GM23248 (cell line): ENCODE measurements at places on chromosomes 13 and 19. TPM values are rescaled to one million over a fixed set of nuclear protein-coding genes. Genes with fewer than 3 reads are reported as not detected.

Gene HIPK4
- 0.43 TPM in 1 of 2 replicates, not detected in the other for total RNA-seq

Gene METTL21C
- not detected in 2 replicates for total RNA-seq

Gene SBNO2
- total RNA-seq: 64.5 and 70.4 TPM in 2 replicates

Gene SLC1A6
- total RNA-seq: not detected in 2 replicates

Gene AXL
- total RNA-seq: 401 and 421 TPM in 2 replicates

Gene RFX1
- total RNA-seq: 1.9 and 2.5 TPM in 2 replicates

Gene POP4
- total RNA-seq: 62.5 and 65.8 TPM in 2 replicates

Gene PGLYRP1
- total RNA-seq: not detected in 2 replicates

Gene MEIS3
- total RNA-seq: 51.5 and 56.1 TPM in 2 replicates

Gene ESD
- total RNA-seq: 97.9 and 111 TPM in 2 replicates

Gene CACNA1A
- total RNA-seq: 8.5 and 8.6 TPM in 2 replicates

DNA sequence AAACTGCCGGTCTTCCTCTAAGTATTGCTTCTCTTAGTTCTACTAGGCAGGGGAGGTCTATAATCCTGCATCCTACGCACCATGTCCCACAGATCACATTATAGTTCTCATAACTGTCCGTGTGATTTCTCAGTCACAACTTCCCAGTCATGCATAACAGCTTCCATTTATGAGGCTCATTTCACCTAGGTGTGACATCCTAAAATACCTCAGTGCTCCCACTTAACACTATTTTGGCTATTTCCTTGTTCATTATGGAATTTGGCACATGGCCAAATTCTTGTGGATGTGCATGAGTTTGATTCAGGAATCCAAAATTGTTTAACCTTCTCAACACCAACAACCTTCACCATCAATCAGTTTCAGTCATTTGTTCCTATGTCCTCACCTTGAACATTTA is 989.9 kb downstream of the OLFM4 start:
- no peak for DNase-seq

- peak; percentile 56 for DNase-seq
Observed at GRCh38 chr13:29754473-29754806, 96.0 kb downstream of the UBL3 start.

DNA sequence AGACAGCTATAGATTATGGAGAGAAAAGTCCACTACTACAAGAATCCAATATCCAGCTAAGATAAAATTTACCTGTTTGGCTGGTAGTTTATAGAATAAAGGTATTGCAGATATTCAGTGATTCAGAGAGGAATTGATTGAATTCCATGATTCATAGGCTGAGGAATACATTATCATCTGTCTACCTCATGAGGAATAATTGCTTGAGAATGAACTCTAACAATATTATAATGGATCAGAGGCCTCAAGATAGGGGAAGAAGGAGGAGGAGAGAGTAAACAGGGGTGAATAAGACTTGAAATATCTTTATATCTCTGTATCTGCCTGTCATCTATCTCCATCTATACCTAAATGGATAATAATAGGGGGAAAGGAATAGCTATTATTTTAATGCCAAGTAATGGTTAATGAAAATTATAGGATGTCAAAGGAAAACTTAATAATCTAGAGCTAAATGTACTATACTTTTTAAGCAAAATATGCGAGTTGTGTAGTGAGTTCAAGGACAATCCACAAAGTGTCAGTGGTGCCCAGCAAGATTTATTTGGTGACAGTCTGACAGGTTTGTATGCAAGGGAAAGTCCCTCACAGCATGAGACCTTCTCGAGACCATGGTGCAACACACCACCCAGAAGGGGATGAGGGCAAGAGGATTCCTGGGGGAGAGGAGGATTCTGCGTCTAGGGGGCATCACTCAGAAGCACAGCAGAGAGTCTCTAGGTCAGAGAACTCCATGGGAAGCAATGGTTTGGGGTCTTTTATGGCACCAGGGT is 224.5 kb downstream of the GPC5 start:
- no peak for DNase-seq

- no peak for DNase-seq
Observed at GRCh38 chr13:91132381-91132780, 215.1 kb upstream of the MIR17HG start.

GRCh38 chr19:52343548-52343947 is 7.5 kb downstream of the ZNF610 start:
- peak; percentile 69 for DNase-seq

DNA sequence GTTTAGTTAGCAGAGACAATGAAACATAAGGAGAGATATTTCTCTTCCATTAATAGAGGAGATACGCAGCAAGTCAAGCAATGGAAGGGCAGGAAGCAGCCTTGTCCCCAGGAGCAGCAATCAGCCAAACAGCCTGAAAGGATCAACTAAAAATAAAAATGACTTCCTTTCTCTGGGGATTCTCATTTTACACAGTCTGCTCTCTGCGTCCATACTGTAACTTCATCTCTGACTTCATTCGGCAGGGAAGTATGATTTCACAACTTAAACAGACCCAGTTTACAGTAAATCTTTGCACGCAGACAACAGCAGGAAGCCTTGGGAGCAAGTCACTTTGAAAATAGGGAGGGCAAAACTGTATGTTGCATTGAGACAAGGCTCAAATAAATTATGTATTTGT is 826.7 kb downstream of the DIAPH3 start:
- DNase-seq: no peak

DNA sequence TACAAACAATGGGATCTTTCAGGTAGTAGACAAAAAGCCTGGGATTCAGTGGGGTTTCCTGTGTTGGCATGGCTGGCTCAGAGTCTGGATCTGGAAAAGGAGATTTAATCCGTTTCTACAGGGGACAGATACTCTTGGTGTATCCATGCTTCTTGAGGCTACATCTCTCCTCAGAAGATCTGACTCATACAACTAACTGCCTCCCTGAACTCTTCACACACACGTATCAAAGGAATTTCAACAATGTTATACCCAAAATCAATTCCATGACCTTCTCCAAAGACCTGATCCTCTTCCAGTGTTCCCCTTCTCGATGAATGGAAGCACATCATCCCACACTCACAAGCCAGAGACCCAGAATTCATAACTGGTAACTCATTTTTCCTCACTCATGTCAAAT is 435.3 kb upstream of the NBEA start:
- DNase-seq: peak; percentile 5

DNA sequence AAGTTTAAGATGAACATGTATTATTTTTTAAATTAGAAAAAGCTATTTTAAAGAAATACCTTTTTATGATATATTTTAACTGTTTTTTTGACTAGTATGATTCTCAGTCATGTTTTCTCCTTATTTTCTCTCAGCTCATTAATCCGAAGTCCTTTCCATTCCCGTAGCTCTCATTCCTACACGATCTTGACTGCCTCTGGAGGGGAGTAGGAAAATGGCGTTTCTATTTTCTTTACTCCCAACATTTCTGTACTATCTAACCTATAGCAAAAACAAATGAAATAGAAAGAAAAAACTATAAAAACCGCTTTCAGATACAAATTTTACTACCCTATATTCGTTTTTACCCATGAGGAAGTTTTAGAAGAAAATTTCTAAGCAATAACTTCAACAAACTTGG is 343.8 kb downstream of the RBM26 start:
- DNase-seq: no peak

- peak; percentile 13 for DNase-seq
Observed at GRCh38 chr13:49958321-49958720, 22.2 kb upstream of the SPRYD7 start.

- no peak for DNase-seq
Observed at GRCh38 chr19:8149261-8150094, at the start of gene FBN3. Gene FBN3, minus strand, starts transcription at chr19:8149592. Its CDS starts 2,112 bp downstream, at chr19:8147480.

DNA sequence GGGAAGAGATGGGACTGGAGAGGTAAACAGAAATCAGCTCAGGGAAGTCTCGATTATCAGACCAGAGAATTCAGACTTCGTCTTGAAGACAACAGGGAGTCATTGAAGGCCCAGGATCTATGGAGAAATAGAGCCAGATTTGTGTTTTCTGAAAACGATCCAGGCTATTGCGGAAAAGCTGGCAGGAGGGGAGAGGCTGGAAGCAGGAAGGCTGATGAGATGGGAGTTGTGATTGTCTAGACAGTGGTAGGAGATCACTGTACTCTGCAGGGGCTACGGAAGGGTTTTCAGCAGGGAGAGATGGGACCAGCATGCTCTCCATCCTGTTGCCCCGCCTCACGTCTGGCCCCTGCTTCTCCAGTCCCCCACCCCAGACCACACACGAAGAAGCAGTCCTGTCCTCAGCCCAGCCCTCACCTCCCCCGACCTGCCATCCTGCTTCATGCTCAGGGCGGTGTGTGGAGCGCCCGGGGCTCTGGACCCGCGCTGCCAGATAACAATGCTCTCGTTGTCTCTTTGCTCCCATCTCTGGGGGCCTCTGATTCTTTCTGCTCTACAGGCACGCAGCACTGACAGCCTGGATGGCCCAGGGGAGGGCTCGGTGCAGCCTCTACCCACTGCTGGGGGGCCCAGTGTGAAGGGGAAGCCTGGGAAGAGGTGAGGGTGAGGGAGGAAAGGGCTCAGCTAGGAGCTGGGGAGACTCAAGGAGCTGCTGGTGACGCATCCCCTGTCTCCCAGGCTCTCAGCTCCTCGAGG is 1.9 kb downstream of the ARHGAP33 start:
- DNase-seq: no peak

- DNase-seq: peak; percentile 5
Observed at GRCh38 chr19:54316746-54317107, 3.8 kb upstream of the LILRA5 start.

GRCh38 chr13:28379371-28380083 is 115.4 kb downstream of the FLT1 start:
- no peak for DNase-seq

DNA sequence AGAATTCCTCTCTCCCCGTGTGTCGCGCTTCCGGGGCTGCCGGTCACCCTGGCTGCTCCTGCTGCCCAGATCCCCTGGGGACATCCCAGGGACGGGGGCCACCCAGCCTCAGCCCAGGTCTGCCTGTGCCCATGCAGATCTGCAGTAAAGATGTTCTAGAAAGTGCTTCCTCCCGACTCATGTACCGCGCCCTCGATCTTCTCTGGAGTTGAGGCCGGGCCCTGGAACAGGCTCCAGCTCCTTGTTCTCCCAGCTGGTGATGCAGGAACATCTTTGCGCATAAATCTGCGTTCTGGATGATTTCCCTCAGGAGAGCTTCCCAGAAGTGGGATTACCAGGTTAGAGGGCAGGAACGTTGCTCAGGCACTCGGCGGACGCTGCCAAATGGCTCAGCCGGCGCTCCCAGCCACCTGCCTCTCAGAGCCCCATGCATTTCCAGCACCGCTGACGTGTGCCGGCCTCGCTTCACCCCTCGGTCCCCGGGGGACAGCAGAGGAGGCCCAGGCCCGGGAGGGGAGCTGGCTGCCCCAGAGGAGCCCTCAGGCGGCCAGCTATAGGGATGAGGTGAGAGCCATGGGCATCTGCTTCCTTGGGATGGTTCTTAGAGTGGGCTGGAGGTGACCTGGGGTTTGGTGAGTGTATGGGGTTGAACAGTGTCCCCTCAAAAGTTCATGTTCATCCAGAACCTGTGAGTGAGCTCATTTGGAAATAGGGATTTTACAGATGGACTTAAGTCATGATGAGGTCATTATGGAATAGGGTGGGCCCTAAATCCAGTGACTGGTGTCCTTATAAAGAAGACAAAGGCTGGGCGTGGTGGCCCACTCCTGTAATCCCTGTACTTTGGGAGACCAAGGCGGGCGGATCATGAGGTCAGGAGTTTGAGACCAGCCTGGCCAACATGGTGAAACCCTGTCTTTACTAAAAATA is 42.6 kb downstream of the CRTC1 start:
- DNase-seq: peak; percentile 12

GRCh38 chr13:79810669-79811068 is 329.7 kb downstream of the NDFIP2 start:
- peak; percentile 48 for DNase-seq

DNA sequence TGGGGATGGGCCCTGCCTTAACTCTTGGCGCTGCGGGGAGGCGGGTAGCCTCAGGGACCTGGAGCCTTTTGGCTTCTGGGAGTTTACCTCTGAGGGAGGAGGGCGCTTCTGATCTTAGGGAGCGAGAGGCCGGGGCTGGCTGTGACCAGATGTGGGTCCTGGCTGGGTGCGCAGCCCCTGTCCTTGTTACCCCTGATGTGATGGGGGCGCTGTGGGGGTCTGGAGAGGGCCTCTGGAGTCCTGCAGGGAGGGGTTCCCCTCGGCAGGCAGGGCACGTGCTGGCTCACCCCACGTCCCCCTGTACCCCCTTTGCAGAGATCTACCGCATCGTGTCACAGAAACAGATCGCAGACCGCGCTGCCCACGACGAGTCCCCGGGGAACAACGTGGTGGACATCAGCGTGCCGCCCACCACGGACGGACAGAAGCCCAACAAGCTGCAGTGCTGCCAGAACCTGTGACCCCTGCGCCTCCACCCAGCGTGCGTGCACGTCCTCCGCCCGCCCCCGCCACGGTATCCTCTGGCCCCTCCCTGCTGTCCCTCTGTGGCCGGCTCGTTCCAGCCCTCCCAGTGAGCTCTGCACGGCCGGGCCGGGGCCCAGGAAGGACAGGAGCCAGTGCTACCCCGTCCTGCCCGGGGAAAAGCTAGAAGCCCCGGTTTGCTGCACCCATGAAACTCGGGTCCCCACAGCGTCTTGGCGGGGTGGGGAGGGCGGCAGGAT is 9.8 kb upstream of the MARCHF2 start:
- DNase-seq: no peak

GRCh38 chr13:37878496-37878895 is 8.9 kb upstream of the TRPC4 start:
- DNase-seq: peak; percentile 62

DNA sequence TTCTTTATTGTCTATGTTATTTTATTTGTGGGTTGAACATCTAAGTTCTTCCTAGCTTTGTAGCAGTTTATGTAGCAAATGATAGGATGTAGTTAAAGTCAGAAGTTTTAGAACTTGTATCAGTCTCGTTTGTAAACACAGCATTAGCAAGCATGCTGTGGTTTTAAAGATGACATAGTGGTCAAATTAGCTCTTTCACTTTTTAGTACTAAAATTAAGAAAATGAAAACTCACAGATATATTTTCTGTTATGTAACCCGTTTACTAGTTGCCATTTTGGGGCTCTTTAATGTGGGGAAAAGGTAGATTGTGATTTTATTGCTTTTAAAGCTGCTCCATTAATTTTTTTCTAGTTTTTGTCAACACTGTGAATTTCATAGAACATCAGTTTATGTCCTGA is 216.5 kb downstream of the PCCA start:
- no peak for DNase-seq

GRCh38 chr13:39821977-39822376 is 166.5 kb downstream of the COG6 start:
- no peak for DNase-seq

- no peak for DNase-seq
Observed at GRCh38 chr19:3683405-3684053, 16.7 kb downstream of the PIP5K1C start.

DNA sequence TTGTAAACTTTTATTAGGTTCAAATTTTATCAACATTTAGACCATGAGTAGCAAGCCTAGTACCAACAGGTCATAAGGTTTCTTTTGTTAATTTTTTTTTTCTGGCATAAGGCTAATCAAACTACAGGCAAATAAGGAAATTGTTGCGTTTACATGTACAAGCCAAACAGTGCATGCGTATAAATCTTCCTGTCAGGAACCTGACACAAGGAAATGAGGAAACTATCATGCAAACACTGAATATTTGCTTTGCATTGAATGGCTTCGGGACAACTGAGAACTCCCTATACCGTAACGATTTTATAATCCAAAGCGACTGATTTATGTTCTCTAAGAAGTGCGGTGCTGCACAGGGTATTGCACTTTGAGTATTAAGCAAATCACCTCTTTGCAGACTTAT is 133.0 kb upstream of the TRPC4 start:
- no peak for DNase-seq
